ENCODE measurements at places on chromosomes 16 and 17. TPM values are rescaled to one million over a fixed set of nuclear protein-coding genes. Genes with fewer than 3 reads are reported as not detected.

MED1 gene
- 29.2 TPM for total RNA-seq

TRAP1 gene
- 204 TPM for total RNA-seq

CAPNS2 gene
- 2.7 TPM for total RNA-seq

KCTD5 gene
- total RNA-seq, result 37.5 TPM

All from A375 (cell line).